ENCODE measurements at places on chromosomes 4 and X.

DNA sequence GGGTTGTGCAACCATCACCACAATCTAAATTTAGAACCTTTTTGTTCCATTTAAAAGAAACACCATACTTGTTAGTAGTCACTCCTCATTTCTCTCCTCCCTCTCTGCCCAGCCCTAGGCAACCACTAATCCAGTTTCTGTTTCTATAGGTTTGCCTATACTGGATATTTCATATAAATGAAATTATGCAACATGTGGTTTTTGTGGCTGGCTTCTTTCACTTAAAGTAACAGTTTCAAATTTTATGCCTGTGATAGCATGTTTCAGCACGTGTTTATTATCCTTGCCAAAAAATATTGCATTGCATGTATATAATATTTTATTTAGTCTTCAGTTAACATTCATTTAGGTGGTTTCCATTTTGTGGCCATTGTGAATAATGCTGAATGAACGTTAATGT is 437.6 kb downstream of the IL1RAPL1 start:
- no peak for DNase-seq

GRCh38 chr4:151049430-151049884 is 34.4 kb upstream of the LRBA start:
- DNase-seq: no peak

GRCh38 chrX:31316340-31316991 is 244.6 kb upstream of the FTHL17 start:
- no peak for DNase-seq

DNA sequence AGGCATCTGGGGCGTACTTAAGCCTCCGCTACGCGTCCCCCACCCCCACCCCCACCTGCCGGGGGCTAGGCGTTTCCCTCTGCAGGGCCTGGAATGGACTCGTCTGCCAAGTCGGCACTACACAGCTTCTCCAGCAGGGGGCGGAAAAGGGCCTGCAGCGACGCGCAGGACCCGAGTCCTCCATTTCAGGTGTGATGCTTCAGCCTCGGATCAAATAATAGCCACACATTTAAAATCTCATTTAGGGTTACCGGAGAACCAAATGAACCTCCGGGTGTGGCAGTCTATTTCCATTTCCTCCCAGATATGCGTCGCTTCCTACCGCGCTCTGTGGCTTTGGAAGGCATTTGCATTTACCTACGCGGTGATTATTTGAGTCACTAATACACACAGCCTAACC is 2.9 kb downstream of the PAK3 start:
- DNase-seq: peak; percentile 47

- no peak for DNase-seq
Observed at GRCh38 chr4:101169044-101170014, 178.0 kb downstream of the PPP3CA start.

GRCh38 chrX:97215186-97215585 is 331.5 kb downstream of the RPA4 start:
- DNase-seq: no peak
